ENCODE measurements at places on chromosomes 3 and 15. TPM values are rescaled to one million over a fixed set of nuclear protein-coding genes. Genes with fewer than 3 reads are reported as not detected.

GABPB1 gene
- total RNA-seq, result 9.1 TPM

POPDC2 gene
- 0.12 TPM for total RNA-seq

EOMES gene
- total RNA-seq, result 0.35 TPM

KCNAB1 gene
- 0.12 TPM for total RNA-seq

CKMT1B gene
- not detected for total RNA-seq

TTC23 gene
- 11.6 TPM for total RNA-seq

ASB14 gene
- not detected for total RNA-seq

SNX22 gene
- 0.12 TPM for total RNA-seq

LRTM1 gene
- total RNA-seq, result not detected

MUSTN1 gene
- total RNA-seq, result not detected

PAQR5 gene
- total RNA-seq, result 0.17 TPM

ATP2B2 gene
- total RNA-seq, result not detected

CCDC191 gene
- total RNA-seq, result 0.85 TPM

MRAS gene
- 30.6 TPM for total RNA-seq

SLCO3A1 gene
- 2.0 TPM for total RNA-seq

IGSF11 gene
- total RNA-seq, result not detected

All from pericardium fibroblast (primary cell).